ENCODE measurements at places on chromosomes 6 and 20.

DNA sequence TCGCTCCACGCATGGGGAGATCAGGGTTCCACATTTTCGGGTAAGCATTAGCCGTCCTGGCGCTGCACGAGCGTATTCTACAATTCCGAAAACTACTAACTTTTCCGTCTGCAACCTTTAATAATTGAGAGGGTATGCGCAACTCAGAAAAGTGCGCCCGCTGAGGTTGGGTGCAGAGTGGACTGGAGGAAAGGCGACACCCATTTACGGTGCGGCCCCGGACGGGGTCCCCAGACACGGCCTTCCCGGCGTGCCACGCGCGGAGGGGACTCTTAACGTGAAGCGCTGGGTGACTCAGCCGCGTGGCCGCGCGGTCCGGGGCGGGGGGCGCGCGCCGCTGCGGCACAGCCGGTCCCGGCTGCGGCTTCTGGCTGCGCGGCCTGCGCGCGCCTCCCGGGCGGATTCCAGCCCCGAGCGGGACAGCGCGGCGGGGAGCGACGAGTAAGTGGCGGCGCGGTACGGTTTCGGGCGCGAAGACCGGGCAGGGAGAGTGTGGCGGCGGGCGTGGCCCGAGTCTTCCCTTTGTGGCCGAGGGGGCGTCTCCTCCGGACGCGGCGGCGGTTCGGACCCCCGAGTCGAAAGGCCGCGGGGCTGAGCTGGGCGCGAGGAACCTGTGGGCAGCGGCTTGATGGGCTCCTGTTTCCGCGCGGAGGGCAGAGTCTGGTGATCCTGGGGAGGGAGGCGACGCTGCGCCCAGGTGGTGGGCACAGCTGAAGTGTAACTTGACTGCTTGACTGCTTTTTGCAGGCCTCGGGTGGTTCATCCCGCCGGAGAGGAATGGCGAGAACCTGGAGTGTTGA is at the start of the genes KCTD20 and PXT1:
KCTD20 (plus strand) TSS at position 330 of the 800 bp plus-strand sequence. CDS start 27,098 bp downstream, outside the sequence.
PXT1 (minus strand) TSS at position 184 of the 800 bp plus-strand sequence. CDS start 16,772 bp downstream, outside the sequence.
- peaks cover 6% of the 10 kb centered on the region for H3K36me3 ChIP-seq
- DNase-seq: peak; percentile 82
- no peaks in the 10 kb centered on the region for H3K27me3 ChIP-seq
- H3K4me1 ChIP-seq: peaks cover 24% of the 10 kb centered on the region
- H3K4me3 ChIP-seq: peak within 1 kb of the TSS; percentile 89

GRCh38 chr6:37783025-37783855 is 36.3 kb upstream of the ZFAND3 start:
- H3K4me3 ChIP-seq: no peak overlapping the region
- peaks cover 14% of the 10 kb centered on the region for H3K4me1 ChIP-seq
- H3K27me3 ChIP-seq: no peaks in the 10 kb centered on the region
- H3K27ac ChIP-seq: no peak overlapping the region
- no peaks in the 10 kb centered on the region for H3K36me3 ChIP-seq

DNA sequence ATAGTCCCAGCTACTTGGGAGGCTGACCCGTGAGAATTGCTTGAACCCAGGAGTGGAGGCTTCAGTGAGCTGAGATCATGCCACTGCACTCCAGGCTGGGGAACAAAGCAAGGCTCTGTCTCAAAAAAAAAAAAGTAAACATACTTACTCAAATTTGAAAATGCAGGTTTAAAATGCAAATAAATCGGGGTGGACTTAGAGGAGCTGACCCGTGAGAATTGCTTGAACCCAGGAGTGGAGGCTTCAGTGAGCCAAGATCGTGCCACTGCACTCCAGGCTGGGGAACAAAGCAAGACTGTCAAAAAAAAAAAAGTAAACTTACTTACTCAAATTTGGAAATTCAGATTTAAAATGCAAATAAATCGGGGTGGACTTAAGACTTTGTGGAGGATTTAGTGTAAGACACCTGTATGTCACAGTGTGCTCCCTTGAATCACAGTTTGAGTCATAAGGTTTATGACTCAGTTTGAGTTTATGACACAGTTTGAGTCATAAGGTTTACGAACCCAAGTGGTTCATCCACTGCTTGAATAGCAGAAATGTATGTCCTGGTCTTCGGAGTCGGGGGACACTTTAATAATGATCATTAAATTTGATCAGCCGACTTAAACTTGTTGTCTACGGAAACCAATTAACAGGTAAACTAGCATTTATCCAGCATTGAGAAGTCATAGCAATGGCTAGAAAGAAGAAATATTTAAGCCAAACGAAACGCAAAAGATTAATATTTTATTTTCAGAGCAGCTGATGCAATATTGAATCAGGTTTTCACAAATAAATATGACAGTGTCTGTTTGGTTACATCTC is 6.8 kb upstream of the MRPS10 start:
- H3K4me1 ChIP-seq: peaks cover 56% of the 10 kb centered on the region
- peaks cover 7% of the 10 kb centered on the region for H3K36me3 ChIP-seq
- H3K27me3 ChIP-seq: no peaks in the 10 kb centered on the region
- no peak for DNase-seq
- peak overlapping the region; percentile 99 for H3K27ac ChIP-seq

GRCh38 chr6:26312501-26313397 is 52.2 kb upstream of the BTN3A2 start:
- DNase-seq: peak; percentile 77
- H3K4me3 ChIP-seq: peak overlapping the region; percentile 45
- H3K27ac ChIP-seq: peak overlapping the region; percentile 45
- H3K27me3 ChIP-seq: no peaks in the 10 kb centered on the region
- no peaks in the 10 kb centered on the region for H3K36me3 ChIP-seq

- no peak for DNase-seq
- H3K4me1 ChIP-seq: no peaks in the 10 kb centered on the region
- H3K27me3 ChIP-seq: no peaks in the 10 kb centered on the region
- no peaks in the 10 kb centered on the region for H3K36me3 ChIP-seq
- H3K4me3 ChIP-seq: no peak overlapping the region
- no peak overlapping the region for H3K27ac ChIP-seq
Measured at GRCh38 chr6:86683132-86683908, 254.0 kb upstream of the HTR1E start.

DNA sequence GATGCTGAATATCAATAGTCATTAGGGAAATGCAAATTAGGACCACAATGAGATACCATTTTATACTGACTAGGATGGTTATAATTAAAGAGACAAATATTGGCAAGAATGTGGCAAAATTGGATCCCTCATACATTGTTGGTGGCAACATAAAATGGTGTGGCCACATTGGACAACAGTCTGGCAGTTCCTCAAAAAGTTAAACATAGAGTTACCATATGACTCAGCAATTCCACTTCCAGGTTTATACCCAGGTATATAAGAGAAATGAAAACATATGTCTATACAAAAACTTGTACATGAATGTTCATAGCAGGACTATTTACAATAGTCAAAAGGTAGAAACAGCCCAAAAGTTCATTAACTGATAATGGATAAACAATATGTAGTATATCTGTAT is 2.0 kb upstream of the CRIP3 start:
- H3K27ac ChIP-seq: no peak overlapping the region
- no peak overlapping the region for H3K4me3 ChIP-seq
- no peaks in the 10 kb centered on the region for H3K27me3 ChIP-seq
- H3K36me3 ChIP-seq: no peaks in the 10 kb centered on the region

GRCh38 chr6:160160450-160160849 is 38.8 kb downstream of the SLC22A1 start:
- H3K27me3 ChIP-seq: no peaks in the 10 kb centered on the region
- DNase-seq: no peak
- H3K27ac ChIP-seq: no peak overlapping the region
- H3K4me3 ChIP-seq: no peak overlapping the region
- H3K36me3 ChIP-seq: no peaks in the 10 kb centered on the region
- peaks cover 3% of the 10 kb centered on the region for H3K4me1 ChIP-seq

GRCh38 chr6:132228894-132229293 is 172.4 kb downstream of the MOXD1 start:
- H3K27me3 ChIP-seq: no peaks in the 10 kb centered on the region
- H3K27ac ChIP-seq: no peak overlapping the region
- H3K36me3 ChIP-seq: no peaks in the 10 kb centered on the region
- no peak for DNase-seq

DNA sequence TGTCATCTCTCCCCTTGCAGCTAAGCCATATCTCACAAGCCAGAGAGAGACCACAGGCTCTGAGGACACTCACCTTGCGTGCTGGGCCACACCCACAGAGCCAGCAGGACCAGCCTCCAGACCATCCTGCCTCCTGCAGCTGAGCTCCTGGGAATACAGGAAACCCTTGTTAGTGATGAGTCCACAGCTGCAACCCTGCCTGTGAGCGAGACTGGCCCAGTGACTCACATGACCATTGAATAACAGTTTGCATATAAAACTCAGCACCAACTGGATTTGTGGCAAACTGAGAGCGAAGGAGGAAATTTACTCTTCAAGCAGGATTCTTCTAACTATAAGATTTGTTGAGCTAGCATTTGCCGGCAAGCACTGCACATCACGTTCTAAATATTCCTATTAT is 3.0 kb downstream of the THBS2 start:
- peaks cover 9% of the 10 kb centered on the region for H3K4me1 ChIP-seq
- H3K4me3 ChIP-seq: no peak overlapping the region
- H3K27me3 ChIP-seq: no peaks in the 10 kb centered on the region
- no peak for DNase-seq
- H3K36me3 ChIP-seq: no peaks in the 10 kb centered on the region

DNA sequence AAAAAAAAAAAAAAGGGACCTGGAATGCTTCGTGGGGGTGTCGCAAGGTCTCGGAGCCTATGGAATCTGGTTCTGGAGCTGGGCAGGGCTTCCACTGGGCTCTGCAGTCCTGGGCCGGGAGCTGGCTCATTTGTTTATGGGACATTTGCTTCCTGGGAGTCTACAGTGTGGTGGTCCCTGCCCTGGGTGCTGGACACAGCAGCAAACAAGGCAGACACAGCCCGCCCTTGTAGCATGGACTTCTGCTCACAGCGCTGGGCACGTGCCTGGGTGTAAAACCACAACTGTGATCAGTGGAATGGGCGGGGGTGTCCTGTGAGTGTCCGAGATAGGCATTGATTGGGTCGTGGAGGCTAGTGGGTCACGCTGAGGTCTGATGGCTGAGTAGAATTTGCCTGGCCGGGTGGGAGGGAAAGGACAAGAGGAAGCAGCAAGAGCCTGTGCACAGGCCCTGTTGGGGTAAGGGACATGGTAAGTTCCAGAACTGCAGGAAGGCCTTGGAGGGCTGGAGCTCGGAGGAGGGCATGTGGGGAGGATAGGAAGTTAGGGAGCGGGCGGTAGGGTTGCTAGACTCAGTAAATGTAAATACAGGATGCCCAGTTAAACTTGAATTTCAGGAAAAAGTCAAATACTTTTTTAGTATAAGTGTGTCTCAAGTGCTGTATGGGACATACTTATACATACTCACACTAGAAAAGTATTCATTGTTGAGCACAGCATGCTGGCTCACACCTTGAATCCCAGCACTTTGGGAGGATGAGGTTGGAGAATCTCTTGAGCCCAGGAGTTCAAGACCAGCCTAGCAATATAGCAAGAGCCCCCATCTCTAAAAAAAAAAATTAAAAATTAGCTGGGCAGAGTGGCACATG is 61.3 kb upstream of the PMEPA1 start:
- no peaks in the 10 kb centered on the region for H3K36me3 ChIP-seq
- H3K27me3 ChIP-seq: no peaks in the 10 kb centered on the region
- no peak overlapping the region for H3K4me3 ChIP-seq
- H3K27ac ChIP-seq: no peak overlapping the region
- peak; percentile 76 for DNase-seq

DNA sequence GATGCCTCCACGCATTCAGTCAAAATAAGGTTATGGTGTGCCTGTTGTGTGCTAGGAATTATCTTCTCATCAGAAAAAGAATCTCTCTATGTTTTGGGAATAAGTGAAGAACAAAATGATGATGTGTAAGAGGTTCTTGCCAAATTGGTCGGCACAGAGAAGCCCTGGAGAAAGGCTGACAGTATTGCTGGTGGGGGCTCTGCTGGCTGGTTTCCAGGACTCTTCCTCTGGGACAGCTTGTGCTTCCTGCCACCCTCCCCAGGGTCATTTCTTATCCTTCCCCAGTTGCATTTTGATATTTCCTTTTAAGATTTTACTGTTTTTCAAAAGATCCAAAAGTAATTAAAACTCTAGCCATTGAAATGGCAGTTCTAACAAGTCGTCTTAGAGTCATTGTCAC is 22.1 kb downstream of the CST4 start:
- H3K4me1 ChIP-seq: no peaks in the 10 kb centered on the region
- no peak overlapping the region for H3K27ac ChIP-seq
- no peaks in the 10 kb centered on the region for H3K36me3 ChIP-seq
- H3K27me3 ChIP-seq: no peaks in the 10 kb centered on the region
- DNase-seq: no peak

DNA sequence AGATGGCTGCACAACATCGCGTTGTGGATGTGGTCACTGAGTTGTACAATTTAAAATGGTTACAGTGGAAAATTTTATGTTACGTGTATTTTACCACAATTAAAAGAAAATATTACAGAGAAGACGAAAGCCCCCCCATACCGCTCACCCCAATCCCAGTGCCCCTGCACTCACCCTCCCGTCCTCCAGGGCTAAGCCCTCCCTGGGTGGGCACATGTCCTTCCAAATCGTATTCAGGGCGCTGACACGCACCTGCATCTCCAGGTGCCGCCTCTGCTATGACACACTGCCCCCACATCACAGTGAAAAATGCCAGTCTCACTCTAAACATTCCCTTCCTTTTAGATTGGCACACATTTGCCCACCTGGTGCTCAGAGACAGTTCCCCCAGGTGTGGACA is 49.4 kb downstream of the PSMG4 start:
- no peak overlapping the region for H3K4me3 ChIP-seq
- H3K36me3 ChIP-seq: no peaks in the 10 kb centered on the region
- H3K4me1 ChIP-seq: peaks cover 11% of the 10 kb centered on the region
- H3K27me3 ChIP-seq: no peaks in the 10 kb centered on the region

Data from RWPE2 (cell line).